ENCODE measurements at places on chromosomes 5 and 9. TPM values are rescaled to one million over a fixed set of nuclear protein-coding genes. Genes with fewer than 3 reads are reported as not detected.
A peak's percentile ranks its signal among the peaks of the same experiment; 100 is the strongest.

GRCh38 chr9:86454701-86455615, 100.7 kb upstream of the TUT7 start:
- no peaks in the 10 kb centered on the region for H3K36me3 ChIP-seq
- no peak overlapping the region for H3K27ac ChIP-seq
- no peak overlapping the region for H3K4me3 ChIP-seq
- H3K27me3 ChIP-seq, result no peaks in the 10 kb centered on the region
- H3K4me1 ChIP-seq, result no peaks in the 10 kb centered on the region

GRCh38 chr9:18786196-18786595, 246.8 kb downstream of the SAXO1 start:
- DNase-seq, result no peak
- H3K4me1 ChIP-seq, result no peaks in the 10 kb centered on the region
- H3K27ac ChIP-seq, result no peak overlapping the region
- no peaks in the 10 kb centered on the region for H3K27me3 ChIP-seq
- H3K36me3 ChIP-seq, result no peaks in the 10 kb centered on the region

DNA sequence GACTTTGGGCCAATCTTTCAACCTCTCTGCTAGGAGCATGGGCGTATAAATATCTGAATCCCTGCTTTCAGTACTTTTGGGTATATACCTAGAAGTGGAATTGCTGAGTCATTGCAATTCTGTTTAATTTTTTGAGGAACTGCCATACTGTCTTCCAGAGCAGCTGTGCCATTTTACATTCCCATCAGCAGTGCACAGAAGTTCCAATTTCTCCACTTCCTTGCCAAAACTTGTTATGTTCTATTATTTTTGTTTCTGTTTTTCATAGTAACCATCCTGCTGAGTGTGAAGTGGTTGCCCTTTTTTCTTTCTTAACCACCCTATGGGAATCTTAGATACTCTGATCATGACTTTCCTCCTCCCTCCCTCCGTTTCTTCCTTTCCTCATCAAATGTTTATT, 11.1 kb upstream of the CCIN start:
- no peak for DNase-seq
- H3K27ac ChIP-seq, result no peak overlapping the region
- H3K4me1 ChIP-seq, result peaks cover 18% of the 10 kb centered on the region
- H3K4me3 ChIP-seq, result no peak overlapping the region
- H3K36me3 ChIP-seq, result no peaks in the 10 kb centered on the region
- H3K27me3 ChIP-seq, result no peaks in the 10 kb centered on the region

DNA sequence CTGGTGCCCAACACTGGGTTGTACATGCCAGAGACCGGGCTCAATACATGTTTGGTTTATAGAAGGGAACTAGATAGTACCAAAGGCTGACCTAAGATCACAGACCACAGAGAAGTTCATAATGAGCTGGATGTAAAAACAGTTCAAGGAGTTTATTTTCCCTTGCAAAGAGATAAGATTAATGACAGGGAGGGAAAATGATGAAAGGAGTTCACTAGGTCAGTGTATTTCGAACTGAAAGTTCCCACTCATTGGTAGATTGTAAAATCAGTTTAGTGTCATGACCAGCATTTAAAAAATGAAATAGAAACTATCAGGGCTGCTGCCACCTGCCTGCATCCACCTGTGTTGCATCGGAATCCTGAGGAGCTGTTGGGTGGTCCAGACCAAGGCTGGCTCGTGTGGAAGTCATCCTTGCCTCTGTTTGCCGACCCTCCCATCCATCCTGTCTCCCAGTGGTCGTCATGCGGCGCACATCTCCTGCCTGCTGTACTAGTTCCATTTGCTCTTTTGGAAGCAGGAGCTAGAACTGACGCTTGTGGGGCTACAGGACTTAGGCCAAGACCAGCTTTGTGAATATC, 21.1 kb downstream of the TBC1D2 start:
- peaks cover 8% of the 10 kb centered on the region for H3K36me3 ChIP-seq
- H3K27ac ChIP-seq, result no peak overlapping the region
- no peaks in the 10 kb centered on the region for H3K4me1 ChIP-seq

GRCh38 chr5:170701334-170701733, 82.2 kb upstream of the GABRP start:
- H3K27me3 ChIP-seq, result no peaks in the 10 kb centered on the region
- no peak overlapping the region for H3K4me3 ChIP-seq
- H3K4me1 ChIP-seq, result peaks cover 7% of the 10 kb centered on the region
- peaks cover 3% of the 10 kb centered on the region for H3K36me3 ChIP-seq
- no peak overlapping the region for H3K27ac ChIP-seq
- peak; percentile 81 for DNase-seq

DNA sequence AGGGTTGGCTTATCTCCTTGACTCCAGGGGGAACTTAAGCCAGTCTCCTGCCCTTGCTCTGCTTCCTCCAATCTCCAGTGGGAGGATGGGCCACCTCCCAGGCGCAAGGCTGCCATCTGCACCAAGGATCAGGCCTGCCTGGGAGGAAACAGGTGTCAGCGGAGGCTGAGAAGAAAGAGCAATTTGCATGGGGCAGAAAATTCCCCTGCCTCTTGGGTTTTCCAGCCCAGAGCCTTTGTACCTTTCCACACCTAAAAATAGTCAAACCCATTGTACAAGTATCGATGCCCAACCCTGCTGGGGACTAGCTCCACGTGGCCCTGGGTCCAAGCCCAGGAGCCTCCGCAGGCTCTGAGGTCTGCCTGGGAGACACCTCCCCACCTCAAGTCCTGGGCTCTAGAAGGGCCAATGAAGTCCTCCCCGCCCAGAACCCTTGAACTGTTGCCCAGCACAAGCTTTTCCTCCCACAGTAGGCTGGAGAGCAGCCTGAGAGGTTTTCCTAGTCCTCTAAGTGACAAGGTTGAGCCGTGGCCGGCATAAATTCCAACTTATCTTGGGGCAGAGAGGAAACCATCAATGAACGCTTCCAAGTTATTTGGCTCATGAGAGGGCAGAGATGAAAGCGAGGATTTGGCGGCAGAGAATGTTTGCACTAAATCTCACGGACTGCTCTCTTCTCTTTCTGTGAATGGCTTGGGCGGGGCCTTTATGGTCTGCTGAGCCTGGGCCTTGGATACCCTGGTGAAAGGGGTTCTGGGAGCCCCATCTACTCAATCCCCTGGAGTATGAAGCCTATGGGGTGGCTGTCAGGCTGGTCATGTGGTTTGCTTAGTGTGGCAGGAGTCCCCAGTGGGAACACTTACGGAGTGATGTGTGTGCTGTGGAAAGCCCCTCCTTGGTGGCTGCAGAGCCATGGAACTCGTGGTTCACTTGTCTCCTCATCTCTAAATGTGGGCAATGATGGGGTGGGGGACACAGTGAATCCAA, 15.6 kb downstream of the JADE2 start:
- peaks cover 23% of the 10 kb centered on the region for H3K4me1 ChIP-seq
- H3K36me3 ChIP-seq, result peaks cover 44% of the 10 kb centered on the region
- no peak for DNase-seq
- no peaks in the 10 kb centered on the region for H3K27me3 ChIP-seq
- H3K4me3 ChIP-seq, result no peak overlapping the region

DNA sequence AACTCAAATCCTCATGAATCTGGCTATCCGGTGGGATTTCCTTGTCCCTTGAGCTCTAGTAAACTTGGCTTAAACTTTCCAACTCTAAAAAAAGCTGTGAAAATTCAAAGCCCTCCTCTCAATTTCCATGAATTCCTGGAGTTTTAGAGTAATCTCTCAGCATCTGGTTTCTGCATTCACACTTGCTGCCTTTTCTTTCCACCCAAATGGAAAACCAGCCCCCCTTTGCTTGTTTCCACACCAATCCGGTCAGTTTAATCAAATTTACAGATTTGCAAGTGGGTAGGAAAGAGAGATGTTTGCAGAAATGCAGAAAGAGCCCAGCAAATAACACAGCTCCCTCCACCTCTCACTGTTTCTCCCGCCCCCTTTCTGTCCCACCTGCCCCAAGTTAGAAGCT, 91.1 kb downstream of the ENC1 start:
- H3K27me3 ChIP-seq, result no peaks in the 10 kb centered on the region
- H3K27ac ChIP-seq, result no peak overlapping the region
- no peak for DNase-seq
- H3K4me1 ChIP-seq, result no peaks in the 10 kb centered on the region

- H3K27me3 ChIP-seq, result peaks cover 9% of the 10 kb centered on the region
- peak overlapping the region; percentile 70 for H3K4me3 ChIP-seq
- no peaks in the 10 kb centered on the region for H3K36me3 ChIP-seq
- no peak for DNase-seq
These were observed 1.0 kb downstream of the TLE4 start for GRCh38 chr9:79572608-79573411.

GRCh38 chr5:54329731-54330709, 19.6 kb upstream of the ARL15 start:
- H3K4me3 ChIP-seq, result no peak overlapping the region
- no peaks in the 10 kb centered on the region for H3K36me3 ChIP-seq
- no peak for DNase-seq

The CD274 gene
- total RNA-seq, result 2.8 TPM

All from spinal cord (tissue), 10 donors.